Dermis microvascular lymphatic vessel endothelial cell (primary cell): ENCODE measurements at places on chromosomes 5 and 9. TPM values are rescaled to one million over a fixed set of nuclear protein-coding genes. Genes with fewer than 3 reads are reported as not detected.

DNA sequence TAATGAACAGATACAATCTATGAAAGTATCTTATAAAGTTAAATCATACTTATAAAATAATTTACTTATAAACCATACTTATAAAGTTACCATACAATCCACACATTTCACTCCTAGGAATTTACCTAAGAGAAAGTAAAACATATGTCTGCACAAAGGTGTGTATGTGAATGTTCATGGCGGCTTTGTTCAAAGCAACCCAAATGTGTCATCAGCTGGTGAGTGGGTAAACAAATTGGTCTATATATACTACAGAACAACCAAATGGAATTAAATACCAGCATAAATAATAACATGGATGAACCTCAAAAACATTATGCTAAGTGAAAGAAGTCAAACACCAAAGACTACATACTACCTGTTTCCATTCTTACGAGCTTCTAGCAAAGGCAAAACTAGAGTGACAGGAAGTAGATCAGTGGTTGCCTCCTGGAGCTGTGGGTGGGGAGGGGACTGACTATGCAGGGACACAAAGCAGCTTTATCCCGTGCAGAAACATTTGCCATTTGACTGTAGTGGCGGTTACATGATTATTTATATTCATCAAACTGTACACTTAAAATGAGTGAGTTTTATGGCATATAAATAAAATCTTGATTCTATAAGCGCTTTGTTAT is 10.6 kb downstream of the TRAF1 start:
- no peak for DNase-seq

DNA sequence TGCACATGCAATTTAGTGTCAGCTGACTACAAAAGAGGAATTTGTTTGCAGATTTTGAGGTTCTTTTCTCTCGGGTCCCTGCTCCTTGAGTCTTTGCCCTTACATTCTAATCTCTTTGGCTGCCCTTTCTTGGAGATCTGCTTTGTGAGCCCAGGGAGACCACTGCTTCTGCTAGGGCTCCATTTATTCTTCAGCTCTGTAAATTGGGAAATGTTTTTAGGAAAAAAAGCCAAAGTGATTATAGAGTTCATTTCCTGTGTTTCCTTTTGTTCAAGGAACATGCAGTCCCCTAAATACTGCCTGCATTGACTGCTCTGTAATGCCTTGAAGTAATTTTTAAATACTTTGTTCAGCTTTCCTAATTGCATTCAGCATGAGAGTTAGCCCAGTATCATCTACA is 197.4 kb downstream of the CSNK1G3 start:
- peak; percentile 38 for DNase-seq

DNA sequence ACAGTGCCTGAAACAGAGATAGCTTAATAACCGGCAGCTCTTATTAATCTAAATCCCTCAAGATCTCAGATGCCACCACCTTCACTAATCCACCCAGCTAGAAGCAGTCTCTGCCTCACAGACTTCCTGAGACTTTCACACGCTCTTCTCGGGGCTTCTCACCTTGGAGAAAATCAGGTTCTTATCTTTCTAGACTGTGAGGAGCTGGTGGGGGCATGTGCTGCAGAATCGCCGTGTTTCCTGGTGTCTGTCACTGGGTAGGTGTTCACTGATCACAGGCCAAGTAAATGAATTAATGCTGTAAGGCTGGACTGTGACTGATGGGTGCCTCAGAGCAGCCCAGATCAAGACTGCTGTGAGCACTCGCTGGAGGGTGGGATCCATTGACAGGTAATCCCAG is 101.7 kb downstream of the PSD2 start:
- DNase-seq: no peak

DNA sequence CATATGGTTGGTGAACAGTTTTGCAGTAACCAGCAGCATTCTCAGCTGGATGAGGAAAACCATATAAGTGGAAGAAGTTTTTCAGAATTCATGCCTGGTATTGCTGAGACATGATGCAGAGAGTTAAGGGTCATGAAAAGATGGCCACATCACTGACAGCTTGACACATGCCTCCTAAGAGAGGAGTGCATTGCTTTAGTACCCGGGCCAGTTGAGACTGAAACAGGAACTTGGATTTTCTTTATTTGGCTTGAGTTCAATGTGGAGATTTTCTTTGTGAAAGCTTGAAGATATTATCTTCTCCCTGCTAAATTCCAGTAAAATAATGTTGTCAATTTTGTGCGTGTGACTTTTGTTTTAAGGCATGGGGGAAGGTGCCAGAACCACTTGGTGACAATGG is 35.8 kb downstream of the HACD4 start:
- no peak for DNase-seq

DNA sequence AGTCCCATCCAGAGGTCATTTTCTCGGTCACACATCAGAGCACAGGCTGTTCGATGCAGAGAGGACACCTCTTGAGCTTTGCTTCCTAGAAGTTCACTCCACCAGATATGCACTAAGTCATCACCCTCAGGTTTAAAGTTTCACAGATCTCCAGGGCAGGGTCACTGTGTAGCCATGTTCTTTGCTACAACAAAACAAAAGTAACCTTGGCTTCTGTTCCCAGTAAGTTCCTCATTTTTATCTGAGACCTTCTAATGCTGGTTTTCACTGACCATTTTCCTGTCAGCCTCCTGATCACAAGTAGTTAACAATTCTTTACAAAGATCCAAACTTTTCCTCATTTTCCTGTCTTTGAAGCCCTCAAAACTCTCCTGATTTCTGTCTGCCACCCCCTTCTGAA is 97.5 kb upstream of the CTSV start:
- DNase-seq: no peak

- DNase-seq: no peak
Measured at GRCh38 chr9:118652912-118653311, 716.3 kb downstream of the BRINP1 start.

- DNase-seq: no peak
Measured at GRCh38 chr5:174315471-174315870, 270.0 kb downstream of the NSG2 start.

GRCh38 chr5:180535573-180535972 is 41.4 kb downstream of the CNOT6 start:
- no peak for DNase-seq

GRCh38 chr5:170420806-170421412 is 31.7 kb upstream of the KCNMB1 start:
- peak; percentile 51 for DNase-seq

- no peak for DNase-seq
Measured at GRCh38 chr5:14136228-14136627, 6.9 kb upstream of the TRIO start.

GRCh38 chr5:58275516-58275915 is 184.4 kb downstream of the PLK2 start:
- no peak for DNase-seq

DNA sequence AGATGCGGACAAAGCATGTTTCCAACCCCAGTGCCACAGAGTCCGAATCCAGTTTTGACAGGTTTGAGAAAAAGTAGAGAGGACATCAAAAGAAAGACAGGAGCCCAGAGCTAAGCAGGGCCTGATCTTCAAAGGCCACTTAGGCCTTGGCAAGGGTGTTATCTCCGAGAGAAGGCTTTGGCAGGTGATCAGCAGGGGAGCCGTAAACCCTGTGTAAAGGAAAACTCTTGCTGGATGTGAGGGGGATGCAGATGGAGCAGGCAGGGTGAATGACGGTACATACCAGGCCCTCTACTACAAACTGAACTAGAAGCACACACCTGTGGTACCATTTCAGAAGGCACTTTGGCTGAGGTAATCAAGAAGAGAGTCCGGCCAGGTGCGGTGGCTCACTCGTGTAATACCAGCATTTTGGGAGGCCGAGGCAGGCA is 1.4 kb upstream of the HNRNPH1 start:
- DNase-seq: no peak

- no peak for DNase-seq
Measured at GRCh38 chr9:79537838-79538237, 33.9 kb upstream of the TLE4 start.

- DNase-seq: peak; percentile 36
Measured at GRCh38 chr9:121354762-121355161, 15.3 kb downstream of the STOM start.

DNA sequence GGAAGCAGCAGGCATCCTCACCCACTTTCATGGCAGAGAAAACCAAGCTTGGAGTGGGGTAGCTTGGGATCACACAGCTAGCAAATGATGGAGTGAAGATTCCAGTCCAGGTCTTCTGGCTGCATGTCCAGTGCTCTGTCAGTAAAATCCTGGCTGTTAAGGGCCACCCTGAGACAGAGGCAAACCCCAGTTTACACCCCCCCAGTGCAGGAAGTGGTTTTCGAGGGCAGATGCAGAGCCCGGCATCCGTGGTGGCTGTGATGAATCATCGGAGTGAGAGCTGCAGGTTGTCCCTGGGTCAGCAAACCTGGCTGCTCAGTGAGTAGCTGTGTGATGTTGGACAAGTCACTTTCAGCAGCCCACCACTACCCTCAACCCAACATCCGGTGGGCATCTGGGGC is 115.4 kb downstream of the RGS3 start:
- DNase-seq: peak; percentile 52

- no peak for DNase-seq
Measured at GRCh38 chr5:115859378-115859777, 17.6 kb downstream of the AP3S1 start.

DNA sequence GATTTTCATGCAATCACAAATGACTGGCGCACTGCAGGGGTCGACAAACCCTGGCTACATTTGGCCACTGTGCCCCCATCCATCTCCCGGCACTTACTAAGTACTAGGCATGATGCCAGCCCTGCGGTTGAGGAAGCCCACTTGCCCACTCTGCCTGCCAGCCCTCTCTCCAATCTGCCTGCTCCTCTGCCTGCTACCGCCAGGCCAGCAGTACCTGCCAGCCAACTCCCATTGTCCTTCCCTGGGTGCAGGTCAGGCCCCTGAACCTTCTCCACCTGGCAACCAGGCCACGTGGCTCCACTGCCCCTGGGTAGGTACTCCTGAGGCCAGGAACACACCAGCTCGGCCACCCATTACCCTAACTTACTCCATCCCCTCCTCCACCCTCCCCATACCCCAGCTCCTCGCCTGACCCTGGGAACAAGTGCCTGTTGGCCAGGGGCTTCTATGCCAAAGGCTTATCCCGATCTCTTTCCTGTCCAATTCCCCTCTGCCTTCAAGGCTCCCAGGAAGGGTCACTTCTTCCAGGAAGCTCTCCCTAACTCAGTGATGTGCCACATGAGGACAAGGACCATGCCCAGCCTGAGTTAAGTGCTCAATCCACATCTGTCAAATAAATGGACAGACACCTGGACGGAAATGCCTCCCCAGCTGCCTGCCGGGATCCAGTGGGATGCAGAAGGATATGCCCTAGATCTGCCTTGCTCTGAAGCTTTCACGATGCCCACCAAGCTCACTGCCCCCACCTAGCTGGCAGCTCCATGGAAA is 6.6 kb downstream of the EEIG1 start:
- no peak for DNase-seq

DNA sequence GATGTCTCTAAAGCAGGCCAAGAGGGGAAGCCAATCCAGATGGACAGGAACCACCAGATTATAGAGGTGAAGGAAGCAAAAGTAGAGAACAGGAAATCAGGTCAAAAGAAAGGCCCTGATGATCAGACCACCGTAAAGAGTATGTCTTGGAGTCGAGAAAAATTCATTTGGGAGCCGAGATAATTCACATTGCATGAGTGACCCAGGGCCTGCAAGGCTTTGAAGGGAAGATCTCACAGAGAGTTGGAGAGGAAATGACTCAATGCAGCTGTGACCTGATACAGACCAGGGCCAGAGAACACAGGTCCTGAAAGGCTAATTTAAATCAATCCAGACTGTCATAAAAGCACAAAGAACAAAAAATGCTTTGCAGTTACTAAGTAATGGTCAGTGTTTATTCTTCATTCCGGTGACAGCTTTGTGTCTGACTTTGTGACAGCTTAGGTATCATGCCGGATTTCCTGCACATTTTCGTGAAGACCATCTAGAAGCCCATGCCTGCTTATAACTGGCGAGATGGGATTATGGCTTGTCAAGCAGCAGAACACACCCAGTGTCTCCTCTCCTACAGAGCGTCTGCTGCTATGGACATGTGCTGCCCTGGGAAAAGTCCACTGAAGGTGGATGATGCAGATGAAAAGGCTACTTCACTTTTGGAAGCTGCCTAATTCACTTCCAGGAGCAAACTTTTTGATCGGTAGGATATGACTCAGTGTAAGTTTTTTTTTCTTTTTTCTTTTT is 5.8 kb upstream of the ACTBL2 start:
- DNase-seq: peak; percentile 96

GRCh38 chr5:31815376-31815775 is 176.4 kb downstream of the PDZD2 start:
- DNase-seq: no peak

DNA sequence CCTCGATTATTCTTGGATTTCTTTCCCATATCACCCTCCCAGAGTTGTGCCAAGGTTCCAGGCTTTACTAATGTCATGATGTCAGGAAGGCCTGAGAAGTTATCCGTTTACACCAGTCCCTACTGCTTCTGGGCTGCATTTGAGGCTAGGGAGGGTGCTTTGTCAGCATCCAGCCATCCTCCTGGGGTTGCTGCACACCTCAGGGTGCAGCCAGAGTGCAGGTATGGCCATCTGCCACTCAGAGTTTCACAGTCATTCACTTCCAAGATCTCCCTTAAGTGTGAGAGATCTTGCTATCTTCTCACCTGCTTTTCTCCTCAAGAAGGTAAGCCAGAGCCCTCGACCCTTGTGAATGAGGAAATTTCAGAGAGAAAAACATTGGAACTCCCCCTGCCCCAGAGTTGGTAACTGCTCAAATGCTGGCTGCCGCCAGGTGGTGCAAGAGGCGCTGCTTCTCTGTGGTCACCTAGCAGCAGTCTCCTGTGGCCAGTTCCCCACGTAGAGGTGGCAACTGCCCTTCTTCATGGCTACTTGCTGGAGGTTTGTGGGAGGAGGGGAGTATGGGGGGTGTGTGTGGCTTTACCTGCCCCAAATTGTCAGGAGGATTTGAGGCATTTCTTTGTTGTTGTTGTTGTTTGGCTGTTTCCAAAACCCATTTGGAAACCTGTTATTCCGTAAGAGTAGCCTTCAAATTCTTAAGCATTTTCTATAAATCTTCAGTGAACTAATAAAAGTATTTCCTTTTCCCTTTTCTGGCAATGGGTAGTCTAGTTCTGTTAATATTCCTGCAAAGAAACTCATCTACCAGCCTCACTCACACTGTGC is 259.6 kb upstream of the DMRT1 start:
- peak; percentile 12 for DNase-seq

Gene KLF4
- 0.77 and 3.7 TPM in 2 replicates for total RNA-seq

Gene PCDHB14
- 0.51 and 1.3 TPM in 2 replicates for total RNA-seq

Gene FYB1
- not detected in 2 replicates for total RNA-seq

Gene BTNL3
- not detected in 2 replicates for total RNA-seq

Gene FAM200C
- total RNA-seq: 2.9 and 3.1 TPM in 2 replicates

Gene SLC6A7
- not detected in 2 replicates for total RNA-seq

Gene MAMDC4
- total RNA-seq: 0.64 and 1.1 TPM in 2 replicates

Gene FRMD3
- total RNA-seq: 0.76 and 2.8 TPM in 2 replicates

Gene FOXI1
- not detected in 2 replicates for total RNA-seq

Gene PCDHB12
- total RNA-seq: 0.26 and 0.76 TPM in 2 replicates

Gene ENTPD2
- total RNA-seq: not detected in 2 replicates

Gene TRAF1
- total RNA-seq: 0.51 and 1.2 TPM in 2 replicates

Gene GNAQ
- 28.6 and 37.7 TPM in 2 replicates for total RNA-seq

Gene TMC1
- 0.25 and 0.26 TPM in 2 replicates for total RNA-seq

Gene THBS4
- total RNA-seq: 1.2 and 2.9 TPM in 2 replicates

Gene GLRA1
- total RNA-seq: not detected in 2 replicates
